ENCODE measurements at places on chromosomes 5 and 9.

DNA sequence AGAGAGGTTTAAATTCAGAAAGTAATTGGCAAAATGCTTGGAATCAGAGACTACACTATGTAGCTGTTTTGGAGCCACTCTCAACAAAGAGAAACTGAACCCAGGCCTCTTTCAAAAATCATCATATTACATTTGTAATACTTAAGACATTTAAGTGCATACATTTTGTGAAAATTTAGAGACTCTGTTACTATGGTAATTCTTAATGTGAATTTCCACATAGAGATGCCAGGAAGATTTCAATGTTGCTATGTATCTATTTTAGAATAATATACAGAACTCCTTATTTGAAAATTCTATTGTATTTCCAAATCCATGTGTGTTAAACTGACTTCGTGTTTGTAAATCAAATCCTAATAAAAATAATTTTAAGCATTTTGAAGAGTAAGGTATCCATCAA is 1260.9 kb upstream of the C9orf72 start:
- DNase-seq: no peak

DNA sequence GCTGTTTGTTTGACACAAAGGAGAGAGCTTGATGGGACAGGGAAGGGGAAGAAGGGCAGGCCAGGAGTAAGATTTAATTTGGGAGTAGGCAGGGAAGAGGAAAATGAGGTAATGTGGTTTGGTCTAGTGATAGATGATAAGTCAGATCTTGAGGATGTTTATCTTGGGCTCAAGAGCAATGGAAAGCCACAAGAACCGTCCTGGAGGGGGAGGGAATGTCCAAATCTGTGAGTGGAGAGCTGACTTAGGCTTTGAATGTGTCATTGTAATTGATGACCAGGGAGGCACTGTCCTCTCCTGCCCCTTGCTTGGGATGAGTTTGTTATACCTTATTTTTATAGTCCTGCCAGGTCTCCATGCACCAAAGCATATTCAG is 37.5 kb downstream of the MAMDC2 start:
- DNase-seq: peak; percentile 85

GRCh38 chr9:133255371-133256135 is 19.4 kb downstream of the ABO start:
- DNase-seq: no peak

DNA sequence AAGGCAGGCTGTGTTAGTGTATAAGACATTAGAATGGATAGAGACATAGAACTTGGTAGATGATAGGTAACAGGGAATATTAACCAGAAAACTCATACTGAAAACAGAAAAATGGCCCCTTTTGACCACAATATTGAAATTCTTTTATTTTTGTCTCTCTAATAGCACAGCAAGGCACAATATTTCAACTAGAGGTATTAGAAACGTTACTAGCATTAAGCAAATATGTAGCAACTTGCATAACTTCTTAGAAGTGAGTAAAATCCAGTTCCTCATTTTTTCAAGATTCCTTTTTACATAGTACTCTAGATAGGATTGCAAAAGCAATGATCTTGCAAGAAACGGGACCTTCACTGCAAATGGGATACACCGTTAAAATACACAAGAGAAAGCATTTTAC is 102.7 kb upstream of the VCAN start:
- no peak for DNase-seq

- no peak for DNase-seq
Observed at GRCh38 chr9:22483528-22484070, 37.0 kb downstream of the DMRTA1 start.

GRCh38 chr5:135154197-135154596 is 120.2 kb upstream of the PITX1 start:
- no peak for DNase-seq

- DNase-seq: no peak
Observed at GRCh38 chr5:61450493-61451279, 118.6 kb downstream of the ZSWIM6 start.

GRCh38 chr9:22969350-22969979 is 522.8 kb downstream of the DMRTA1 start:
- DNase-seq: no peak

GRCh38 chr5:68648944-68649857 is 433.6 kb downstream of the PIK3R1 start:
- no peak for DNase-seq

DNA sequence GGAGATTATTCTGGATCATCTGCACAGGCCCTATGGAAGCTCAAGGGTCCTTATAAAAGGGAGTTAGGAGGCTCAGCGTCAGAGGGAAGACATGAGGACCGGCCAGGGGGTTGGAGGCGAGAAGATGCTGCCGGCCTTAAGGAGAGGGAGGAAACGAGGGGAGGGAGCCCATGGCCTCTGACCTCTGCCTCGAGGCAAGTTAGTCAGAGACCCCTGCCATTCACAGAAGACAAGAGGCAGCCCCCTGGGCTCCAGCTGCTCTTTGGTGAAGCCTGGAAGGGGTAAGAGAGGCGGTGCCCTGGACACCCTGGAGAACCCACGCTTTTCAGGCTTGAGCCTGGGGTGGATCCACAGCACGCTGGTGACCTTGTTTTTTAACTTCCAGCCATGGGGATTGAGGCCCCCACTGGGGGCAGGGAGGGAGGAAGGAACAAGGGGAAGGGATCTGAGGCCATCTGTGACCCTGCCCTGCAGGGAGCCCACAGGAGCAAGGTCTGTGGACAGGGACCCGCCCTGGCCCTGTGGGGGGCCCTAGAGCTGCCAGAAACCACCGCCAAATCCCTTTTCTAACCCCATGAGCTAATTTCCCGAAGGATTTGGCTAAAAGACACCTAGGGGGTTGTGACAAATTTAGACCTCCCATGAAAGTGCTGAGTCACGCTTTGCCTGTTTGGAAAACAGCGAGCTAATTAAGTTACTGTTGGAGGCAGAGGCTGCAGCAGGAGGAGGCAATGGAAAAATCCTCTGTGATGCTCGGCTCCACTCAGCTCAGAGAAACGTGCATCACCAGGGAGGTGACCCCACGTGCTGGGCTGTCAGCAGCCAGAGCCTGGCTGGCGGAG is 49.7 kb downstream of the OLFM1 start:
- no peak for DNase-seq

DNA sequence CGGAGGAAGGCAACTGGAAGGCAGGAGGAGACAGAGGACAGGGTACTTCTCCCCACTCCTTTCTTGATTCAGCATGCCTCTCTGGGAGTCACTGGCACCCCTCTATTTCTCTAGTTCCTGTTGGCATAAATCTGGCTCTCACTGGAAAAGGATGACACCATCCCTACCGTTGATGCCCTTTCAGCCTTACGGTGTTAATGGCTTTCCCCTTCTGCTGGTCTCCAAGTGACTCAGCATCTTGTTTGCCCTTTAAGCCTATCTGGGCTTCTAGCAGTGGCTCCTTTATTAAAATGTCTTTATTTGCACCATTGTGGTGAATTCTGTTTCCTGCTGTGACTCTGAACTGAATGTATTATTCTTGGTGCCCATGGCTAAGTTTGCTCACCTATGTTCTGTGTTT is 227.3 kb upstream of the GLRA1 start:
- DNase-seq: no peak

DNA sequence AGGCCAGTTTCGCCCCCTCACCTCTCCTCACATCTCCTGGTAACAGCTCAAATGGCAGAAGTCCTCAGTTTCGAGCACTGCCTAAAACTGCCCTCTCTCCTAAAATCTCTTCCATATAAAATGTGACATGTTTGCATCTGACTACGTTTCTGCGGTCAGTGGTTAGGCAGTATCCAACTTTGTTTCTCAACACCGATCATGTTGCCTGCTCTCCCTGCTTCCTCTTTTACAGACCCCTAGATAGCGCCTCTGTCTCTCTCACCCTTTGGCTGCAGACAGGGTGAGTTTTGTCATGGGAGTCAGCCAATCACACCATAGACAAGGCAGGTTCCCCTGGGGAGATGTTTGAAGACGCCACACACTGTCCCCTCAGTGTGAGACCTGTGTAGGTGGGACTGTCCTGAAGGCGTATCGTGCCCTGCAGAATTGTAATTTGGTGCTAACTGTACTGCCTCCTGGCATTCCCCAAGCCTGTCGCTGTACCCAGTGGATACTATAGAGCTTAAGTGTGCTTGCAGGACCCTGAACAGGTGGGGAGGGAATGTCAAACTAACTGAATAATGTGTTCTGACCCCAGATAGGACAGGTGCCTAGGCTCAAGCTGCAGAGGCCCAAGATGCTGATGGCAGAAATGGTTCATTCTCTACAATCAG is 1.1 kb downstream of the HEXB start:
- no peak for DNase-seq

DNA sequence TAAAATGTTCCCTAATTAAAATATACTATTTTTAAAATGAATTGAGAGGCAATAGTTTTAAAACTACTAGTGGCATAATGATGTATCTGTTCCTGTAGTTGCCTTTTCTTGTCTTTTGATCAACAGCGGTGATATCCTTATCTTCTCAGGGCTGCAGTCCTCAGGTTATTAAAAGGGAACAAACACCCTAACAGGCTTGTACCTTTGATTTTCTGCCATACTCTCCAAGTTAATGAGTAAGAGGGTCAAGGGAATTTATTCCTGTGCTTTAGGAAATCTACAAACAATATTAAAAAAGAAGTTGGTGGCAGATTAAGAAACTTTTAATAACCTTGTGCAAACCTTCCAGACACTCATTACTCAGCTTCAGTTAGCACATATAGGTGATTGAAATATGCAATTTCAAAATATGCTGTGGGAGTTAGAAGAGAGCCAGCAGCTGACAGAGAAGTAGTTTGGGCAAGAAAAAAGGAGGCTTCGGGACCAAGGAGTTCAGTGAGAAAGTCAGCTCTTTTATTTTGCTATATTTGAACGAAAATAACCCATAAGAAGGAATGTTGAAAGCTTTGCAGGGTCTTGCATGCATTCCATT is 81.0 kb upstream of the TLE4 start:
- no peak for DNase-seq

- DNase-seq: no peak
Observed at GRCh38 chr9:33080534-33080933, 4.1 kb upstream of the SMU1 start.

GRCh38 chr5:123294544-123294943 is 128.7 kb downstream of the CEP120 start:
- DNase-seq: no peak

DNA sequence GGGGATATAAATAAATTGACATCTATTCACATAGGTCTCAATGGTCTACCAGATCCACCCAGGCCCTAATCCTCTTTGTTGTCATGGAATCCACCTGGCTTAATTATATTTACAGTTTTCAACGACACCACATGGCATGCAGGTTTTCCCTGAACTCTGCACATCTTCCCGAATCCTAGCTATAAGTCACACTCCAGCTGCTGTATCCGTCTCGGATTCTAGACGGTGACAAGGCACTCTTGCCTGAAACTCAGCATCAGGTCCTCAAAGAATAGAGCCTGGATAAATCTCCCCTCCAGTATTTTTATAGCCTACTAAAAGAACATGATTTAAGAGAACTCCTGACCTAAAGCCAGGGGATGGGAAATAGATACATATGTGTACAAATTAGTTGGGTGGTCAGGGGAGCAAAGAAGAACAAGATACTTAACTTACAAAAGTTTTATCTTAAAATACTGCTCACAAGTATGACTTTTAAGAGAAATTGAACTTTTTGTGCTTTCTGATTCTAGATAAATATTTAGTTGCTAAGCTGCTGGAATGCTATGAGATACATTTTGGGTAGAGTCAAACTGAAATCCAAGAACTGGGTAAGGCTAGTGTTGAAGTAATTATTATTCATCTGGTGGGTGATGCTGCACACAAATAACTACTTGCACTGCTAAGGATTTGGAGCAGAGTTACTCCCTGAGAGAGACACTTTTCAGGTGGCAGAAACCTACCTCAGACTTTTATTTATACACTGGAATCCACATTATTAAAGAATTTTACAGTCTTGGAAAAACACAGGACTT is 187.3 kb downstream of the EFNA5 start:
- no peak for DNase-seq

GRCh38 chr5:142215915-142216681 is 107.5 kb downstream of the NDFIP1 start:
- peak; percentile 95 for DNase-seq

DNA sequence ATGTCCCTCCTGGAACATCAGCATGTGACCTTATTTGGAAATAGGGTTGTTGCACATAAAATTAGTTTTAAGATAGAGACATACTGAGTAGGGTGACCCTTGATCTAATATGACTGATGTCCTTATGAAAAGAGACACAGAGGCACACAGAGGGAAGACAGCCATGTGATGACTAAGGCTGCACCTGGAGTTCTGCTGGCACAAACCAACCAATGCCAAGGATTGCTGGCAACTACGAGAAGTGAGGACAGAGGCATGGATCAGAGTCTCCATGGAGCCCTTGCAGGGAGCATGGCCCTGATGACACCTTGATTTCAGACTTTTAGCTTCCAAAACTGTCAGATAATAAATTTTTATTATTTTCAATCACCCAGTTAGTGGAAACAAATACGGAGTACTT is 101.9 kb downstream of the FBXL7 start:
- DNase-seq: no peak

DNA sequence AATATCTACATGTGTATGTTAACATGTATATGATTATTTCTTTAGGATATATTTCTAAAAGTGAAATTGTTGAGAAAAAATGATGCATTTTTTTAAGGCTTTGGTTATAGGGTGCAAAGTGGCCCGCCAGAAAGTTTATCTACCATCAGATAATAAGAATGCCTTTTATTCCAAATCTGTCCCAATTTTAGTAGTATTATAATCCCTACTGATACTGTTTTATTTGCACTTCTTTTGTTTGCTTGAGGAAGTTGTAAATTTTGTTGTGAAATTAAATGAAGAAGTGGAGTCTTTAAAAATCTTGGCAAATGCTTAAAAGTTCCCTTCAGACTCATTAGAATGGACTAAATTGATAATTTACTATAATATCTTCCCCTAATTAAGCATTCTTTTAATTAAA is 73.0 kb downstream of the NIPBL start:
- no peak for DNase-seq

DNA sequence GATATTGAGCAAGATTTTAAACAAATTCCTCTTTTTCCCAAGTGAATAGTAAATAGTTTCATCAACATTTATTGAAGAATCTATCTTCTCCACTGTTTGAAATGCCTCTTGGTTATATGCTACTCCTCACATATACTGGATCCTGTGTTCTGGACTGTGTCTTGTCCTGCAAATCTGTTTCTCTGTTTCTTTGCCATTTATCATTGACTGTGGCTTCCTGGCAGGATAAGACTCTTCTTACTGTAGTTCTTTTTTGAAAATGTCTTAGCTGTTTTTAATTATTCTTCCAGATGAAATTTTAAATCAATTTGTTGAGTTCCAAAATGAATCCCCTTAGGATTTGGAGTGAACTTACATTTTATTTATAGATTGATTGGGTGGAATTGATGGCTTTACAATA is 27.8 kb downstream of the RALGPS1 start:
- no peak for DNase-seq

GRCh38 chr5:35117967-35118366 is 70.2 kb upstream of the AGXT2 start:
- peak; percentile 74 for DNase-seq

Measured in RCC 7860 (cell line).